Hematopoietic multipotent progenitor cell treated with erythropoietin and hydrocortisone succinate and interleukin-3 and kit ligand, for 4 days (in vitro differentiated cells): ENCODE measurements at places on chromosomes 2 and 18.

GRCh38 chr2:189751080-189751658 lies 11.4 kb downstream of the OSGEPL1 start:
- peak; percentile 77 for DNase-seq

DNA sequence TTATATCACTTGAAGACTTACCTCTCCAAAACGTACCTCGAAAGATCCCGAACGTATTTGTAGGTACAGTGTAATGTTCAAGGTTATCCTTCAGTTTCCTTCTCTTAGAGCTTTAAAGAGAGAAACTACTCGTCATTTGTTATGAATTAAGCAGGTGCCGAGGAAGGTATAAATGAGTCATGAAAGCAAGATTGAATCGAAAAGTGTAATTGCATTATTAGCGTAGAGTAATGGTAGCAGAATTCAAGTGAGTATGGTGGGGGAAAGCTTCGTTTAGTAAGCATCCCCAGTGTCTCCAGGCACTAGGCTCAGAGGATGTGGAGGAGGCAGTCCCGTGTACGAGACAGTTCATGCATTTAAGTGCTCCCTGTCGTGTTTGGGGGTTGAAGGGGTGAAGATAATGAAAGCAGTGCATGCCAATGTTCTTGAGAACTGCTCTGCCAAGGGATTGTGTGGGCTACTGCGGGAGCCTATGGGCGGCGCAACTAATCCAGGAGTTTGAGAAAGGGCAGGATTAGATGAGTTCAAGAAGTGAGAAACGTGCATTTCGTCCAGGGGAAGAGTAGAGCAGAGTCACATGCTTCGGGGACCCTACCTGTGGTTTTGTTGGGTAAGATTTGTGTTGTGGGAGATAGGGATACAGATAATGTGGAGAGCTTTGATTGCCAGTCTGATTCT lies 858 bp downstream of the POLR1B start:
- peak; percentile 55 for DNase-seq

GRCh38 chr2:203030991-203031390 lies 16.3 kb downstream of the NBEAL1 start:
- DNase-seq: no peak

DNA sequence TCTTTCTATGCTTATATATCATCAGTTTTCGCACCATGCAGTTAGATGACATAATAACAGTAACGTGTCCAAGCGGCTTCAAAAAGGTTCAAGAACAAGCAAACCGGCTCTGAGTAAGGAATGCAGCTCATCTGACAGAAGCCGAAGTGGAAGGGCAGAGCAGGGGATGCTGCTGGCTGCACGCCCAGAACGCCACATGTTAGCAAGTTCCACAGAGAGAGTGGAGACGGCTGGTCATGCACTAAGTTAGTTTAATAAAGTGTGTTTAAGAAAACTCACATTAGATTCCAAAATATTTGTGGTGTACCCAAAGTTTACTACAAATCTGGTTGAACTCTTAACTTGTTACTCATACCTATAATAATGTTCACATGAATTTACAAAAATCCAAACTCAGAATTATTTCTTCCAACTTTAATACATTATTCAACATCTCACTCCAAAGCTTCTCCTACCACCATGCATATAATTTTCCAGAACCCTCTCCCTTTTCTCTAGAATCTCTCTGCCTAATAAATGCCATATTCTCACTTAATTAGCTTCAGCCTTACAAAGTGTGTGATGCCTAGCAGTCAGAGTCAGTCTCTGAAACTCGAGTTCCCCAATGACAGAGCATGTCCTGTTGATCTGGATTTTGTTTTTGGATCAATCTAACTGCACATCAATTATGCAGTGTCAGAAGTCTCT lies 170.0 kb downstream of the DNAH7 start:
- DNase-seq: peak; percentile 36

DNA sequence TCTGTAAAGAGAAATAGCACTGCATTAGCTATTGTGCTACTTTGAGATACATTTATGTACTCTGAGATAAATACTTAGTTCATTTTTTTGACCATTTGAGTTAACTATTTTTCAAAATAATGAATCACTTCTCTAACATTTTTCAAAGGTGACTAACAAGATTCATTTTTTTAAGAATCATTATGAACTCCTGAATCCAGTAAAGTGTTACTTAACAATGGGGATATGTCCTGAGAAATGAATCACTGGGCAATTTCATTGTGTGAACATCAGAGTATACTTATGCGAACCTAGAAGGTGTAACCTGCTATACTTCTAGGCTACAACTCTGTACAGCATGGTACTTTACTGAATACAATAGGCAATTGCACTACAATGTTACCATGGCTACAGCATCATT lies 355.8 kb downstream of the ARL6IP6 start:
- no peak for DNase-seq

- DNase-seq: no peak
Measured at GRCh38 chr2:127606625-127607398, 39.1 kb upstream of the GPR17 start.

GRCh38 chr18:73150199-73150598 lies 282.4 kb upstream of the NETO1 start:
- DNase-seq: no peak

GRCh38 chr2:208012449-208012848 lies 12.9 kb downstream of the PLEKHM3 start:
- DNase-seq: peak; percentile 48

DNA sequence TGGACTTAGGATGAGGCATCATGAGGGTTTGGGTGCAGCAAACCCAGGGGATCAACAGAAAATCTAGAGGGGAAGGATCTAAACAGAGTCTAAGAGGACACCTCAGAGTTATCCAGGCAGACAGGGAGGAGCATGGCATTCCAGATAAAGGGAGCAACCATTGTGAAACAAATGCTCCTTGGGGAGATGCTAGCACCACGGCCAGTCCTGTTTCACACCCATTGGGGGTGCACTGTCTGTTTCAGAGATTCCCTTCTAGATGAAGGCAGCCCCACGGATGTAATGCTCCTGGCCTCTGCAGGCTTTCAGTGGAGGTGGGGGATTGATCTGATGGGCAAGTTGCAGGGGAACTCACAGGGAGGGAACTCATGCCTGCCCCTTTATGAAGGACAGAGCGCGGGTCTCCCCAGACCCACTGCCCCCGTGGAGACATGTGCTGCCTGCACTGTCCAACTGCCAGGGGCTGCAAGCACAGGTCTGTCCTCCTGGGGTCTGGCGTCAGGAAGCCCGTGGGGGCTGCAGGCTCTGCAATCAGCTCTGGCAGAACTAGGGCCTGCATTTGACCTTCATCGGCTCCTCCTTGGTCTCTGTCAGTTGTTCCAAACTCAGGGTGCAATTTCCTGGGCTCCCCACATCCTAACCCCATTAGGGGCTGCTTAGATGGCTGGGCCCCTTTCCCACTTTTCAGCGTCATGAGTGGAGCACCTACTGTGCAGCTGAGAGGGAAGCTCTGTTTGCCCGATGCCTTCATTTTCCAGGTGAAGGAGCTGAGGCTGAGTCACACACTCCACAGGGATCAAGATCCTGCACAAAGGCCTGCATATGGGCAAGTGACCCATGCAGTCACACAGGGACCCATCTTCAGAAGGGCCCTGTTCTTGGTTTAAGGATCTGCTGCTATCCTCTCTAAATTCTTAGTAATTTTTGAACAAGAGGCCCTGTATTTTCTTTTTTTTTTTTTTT lies 163.4 kb downstream of the ARL4C start:
- no peak for DNase-seq

- no peak for DNase-seq
Measured at GRCh38 chr2:14231391-14231898, 401.1 kb upstream of the LRATD1 start.

GRCh38 chr2:22361571-22361970 lies 1023.4 kb upstream of the KLHL29 start:
- DNase-seq: no peak

GRCh38 chr2:65856928-65857327 lies 424.5 kb upstream of the SPRED2 start:
- no peak for DNase-seq

DNA sequence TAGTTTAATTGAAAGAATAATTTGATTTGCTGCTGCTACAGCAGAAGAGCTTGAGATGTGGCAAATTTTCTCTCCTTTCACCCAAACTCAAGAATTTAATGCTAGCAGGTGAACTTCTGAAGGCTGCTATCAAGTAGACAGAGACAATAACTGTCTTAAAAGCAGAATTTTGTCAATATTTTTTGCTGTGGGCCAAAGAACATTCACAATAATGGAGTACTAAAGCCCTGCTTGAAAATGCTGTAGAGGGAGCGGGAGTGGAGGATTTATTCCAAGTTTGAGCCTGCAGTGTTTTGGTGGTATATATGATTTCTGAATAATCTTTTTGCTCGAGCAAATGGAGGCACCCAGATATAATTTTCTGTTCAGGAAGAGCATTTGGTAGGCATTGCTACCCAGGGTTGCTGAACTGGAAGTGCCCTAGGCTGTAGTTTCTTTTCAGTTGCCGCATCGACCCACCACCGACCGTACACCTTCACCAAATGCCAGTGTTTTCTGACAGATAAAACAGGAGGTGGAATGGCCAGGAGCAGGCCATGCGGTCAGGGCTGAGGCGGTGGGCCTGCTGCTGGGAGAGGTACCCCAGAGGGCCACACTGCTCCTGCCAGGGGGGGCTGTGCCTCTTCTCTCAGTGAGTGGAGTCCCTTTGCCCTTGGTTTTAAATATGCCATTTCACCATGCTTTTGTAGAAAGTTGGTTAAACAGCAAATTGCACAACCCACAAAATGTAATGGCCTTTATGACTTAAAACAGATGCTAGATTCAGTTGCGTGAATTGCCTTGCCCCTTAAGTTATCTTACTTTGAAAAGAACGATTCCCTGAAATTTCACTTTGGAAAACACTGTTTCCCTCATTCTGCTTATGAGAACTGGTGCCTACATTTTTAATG lies 36.4 kb downstream of the TSHZ1 start:
- peak; percentile 47 for DNase-seq

DNA sequence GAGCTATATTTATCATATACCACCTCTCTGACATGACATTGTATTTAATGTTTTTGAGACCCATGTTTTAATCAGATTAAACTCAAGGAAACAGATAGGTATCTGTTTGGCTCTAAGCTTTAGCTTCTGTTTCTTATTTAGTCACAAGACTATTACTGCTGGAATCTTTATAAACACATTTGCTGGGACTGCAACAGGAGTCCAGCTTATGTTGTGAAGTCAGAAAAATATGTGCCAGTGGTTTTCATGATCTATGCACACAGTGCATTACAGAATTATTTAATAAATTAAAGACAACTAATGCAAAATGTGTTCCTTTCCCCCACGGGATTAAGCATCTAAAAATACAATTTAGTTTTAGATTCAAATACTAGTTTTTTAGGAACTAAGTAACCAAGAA lies 338.9 kb downstream of the ZEB2 start:
- DNase-seq: peak; percentile 18

DNA sequence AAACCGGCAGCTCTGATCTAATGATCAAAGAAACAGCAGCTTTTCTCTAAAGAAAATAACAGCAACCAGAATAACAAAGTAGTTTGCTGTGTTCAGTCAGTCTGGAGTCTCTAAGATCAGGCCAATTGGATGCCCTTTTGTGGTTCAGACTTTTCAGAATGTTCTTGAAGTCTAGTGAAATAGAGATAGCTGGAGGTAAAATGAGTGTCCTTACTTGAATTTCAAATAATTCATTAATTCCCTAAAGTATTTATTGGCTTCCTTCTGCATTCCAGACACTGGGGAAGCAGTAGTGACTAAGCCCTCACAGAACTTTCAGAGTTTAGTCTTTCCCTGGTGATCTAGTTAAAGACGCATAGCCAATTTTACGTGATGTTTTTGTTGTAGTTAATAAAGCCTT lies 58.7 kb downstream of the C18orf54 start:
- DNase-seq: no peak

GRCh38 chr18:72700961-72701710 lies 157.0 kb upstream of the CBLN2 start:
- peak; percentile 21 for DNase-seq

DNA sequence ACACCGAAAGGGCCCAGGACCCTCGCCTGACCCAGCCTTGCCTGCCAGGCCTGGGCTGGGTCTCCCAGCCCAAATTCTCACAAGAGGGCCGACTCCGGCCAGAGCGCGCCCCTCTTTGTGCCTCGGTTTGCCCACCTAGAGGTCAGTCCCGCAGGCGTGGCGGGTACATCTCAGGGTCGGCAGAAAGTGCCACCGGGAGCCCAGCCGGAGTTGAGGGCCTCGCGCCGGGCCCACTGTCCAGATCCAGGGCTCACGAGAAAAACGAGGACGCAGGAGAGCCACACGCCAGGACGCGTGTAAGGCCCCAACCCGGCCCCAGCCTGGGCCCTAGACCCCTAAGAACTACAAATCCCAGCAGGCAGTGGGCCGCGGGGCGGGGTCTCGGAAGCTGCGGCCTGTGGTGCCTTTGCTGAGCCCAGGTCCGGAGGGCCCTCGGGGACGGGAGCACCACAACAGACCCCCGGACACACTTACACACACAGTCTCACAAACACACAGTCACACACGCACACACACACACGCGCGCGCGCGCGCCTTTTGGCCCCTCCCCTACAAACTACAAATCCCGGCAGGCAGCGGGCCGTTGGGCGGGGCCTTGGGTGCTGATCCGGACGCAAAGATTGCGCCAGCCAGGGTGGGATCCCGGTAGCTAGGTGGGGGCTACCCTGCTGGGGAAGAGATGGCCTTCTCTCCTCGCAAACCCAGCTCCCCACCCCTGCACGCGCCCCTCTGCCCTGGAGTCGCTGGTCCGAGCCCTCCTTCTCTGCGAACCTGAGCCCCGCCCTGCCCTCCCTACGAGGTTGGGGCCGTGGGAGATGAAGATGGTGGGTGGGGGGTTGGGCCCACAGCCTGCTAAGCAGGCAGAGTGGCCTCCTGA lies at the start of gene SH2D6:
Gene SH2D6, plus strand, starts transcription at position 583 of the 877 bp plus-strand sequence. CDS start 10,752 bp downstream, outside the sequence.
- peak; percentile 94 for DNase-seq

- no peak for DNase-seq
Measured at GRCh38 chr2:213627054-213627710, 342.9 kb downstream of the SPAG16 start.

DNA sequence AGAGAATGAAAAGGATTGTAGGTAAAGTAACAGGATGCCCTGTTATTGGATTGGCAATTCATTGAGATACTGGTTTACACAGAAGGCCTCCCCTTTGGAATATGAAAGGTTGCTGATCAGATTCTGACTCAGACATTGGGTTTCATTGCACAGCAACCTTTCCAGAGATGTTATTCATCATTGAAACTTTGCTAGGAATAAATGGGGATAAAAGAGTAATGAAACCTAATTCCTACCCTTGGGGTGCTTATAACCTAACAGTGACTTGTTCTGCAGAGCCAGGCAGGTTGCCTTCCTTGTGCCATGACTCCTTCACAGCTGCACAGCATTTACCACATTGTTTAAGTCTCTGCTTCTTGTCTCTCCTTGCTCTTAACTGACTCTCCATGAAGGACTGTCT lies 5.0 kb downstream of the NAB1 start:
- DNase-seq: no peak
